Activated CD4-positive, alpha-beta memory T cell treated with anti-CD3 and anti-CD28 coated beads, Interleukin-2, amount 10 ng/mL, durations not matched to agents 7 days and 5 days (primary cell): ENCODE measurements at places on chromosomes 12 and 14. TPM values are rescaled to one million over a fixed set of nuclear protein-coding genes. Genes with fewer than 3 reads are reported as not detected.

Gene CLEC4D
- not detected for total RNA-seq

Gene NUP37
- 65.9 TPM for total RNA-seq

- no peak for DNase-seq
These were observed 357.6 kb downstream of the PDZRN4 start for GRCh38 chr12:41545761-41546160.

DNA sequence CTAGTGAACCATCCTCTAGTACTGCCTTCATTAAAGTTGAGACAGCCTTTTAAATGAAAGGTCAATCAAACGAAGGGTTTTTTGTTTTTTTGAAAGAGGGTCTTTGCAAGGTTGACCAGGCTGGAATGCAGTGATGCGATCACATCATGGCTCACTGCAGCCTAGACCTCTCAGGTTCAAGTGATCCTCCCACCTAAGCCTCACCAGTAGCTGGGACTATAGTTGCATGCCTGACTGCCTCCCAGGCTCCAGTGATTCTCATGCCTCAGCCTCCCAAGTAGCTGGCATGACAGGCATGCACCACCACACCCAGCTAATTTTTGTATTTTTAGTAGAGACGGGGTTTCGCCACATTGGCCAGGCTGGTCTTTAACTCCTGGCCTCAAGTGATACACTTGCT, 114.6 kb upstream of the SINHCAF start:
- no peak for DNase-seq

GRCh38 chr12:18074001-18074400, 16.0 kb downstream of the RERGL start:
- no peak for DNase-seq

DNA sequence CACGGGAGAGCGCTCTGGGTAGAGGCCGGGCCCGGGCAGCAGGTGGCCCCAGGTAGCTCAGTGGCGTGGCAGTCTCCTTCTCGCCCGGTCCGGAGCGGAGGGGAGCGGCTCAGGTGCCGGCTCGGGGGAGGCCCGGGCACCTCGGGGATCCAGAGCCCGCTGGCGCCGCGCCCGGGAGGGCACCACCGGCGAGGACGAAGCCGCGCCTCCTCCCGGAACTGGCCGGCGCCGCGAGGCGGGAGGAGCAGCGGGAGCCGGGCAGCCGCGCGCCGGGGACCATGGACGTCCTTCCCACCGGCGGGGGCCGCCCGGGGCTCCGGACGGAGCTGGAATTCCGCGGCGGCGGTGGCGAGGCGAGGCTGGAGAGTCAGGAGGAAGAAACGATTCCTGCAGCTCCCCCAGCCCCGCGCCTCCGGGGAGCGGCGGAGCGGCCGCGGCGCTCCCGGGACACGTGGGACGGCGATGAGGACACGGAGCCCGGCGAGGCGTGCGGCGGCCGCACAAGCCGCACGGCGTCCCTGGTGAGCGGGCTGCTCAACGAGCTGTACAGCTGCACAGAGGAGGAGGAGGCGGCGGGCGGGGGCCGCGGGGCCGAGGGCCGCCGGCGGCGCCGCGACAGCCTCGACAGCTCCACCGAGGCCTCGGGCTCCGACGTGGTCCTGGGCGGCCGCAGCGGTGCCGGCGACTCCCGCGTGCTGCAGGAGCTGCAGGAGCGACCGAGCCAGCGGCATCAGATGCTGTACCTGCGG, 21.5 kb upstream of the GNS start:
- no peak for DNase-seq

DNA sequence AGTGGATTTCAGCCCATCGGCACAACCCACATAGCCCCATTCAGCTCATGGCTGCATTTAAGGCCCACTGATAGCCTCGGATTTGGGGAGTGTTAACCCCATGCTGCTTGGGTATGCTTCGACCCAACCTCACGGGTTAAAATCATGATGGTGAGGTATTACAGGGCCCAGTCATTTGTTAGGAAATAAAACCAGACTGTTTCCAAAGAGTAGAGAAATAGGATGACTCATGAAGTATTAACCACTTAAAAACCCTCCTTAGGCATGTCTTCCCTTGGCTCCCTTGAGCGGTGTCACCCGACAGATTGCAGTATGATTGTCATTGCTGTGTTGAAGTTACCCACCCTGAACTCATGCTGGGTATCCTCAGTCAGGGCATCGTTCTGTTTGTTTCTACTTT, 289.1 kb downstream of the CACNA1C start:
- DNase-seq: no peak

GRCh38 chr14:61176686-61177085, 104.5 kb downstream of the TMEM30B start:
- no peak for DNase-seq

- DNase-seq: no peak
These were observed 1334.4 kb upstream of the FLRT2 start for GRCh38 chr14:84195514-84195913.

GRCh38 chr12:2335513-2335912, 282.7 kb downstream of the CACNA1C start:
- DNase-seq: no peak

DNA sequence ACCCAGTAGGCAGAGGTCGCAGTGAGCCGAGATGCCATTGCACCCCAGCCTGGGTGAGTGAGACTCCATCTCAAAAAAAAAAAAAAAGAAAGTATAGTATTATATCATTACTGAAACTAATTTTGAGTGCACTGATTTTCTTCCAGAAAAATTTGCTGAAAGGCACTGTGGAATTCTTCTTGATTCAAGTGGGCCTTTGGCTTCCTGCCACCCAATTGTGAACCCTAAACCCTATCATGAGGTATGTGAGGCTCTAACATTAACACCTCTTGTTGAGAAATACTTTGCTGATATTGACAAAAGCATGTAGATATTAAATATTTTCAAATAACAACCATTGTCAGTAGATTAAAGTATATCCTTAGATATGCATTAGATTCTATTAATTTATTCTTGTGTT, 211.2 kb downstream of the LRRK2 start:
- DNase-seq: no peak

GRCh38 chr14:55973285-55973800, 144.9 kb upstream of the PELI2 start:
- no peak for DNase-seq

GRCh38 chr12:857611-858010, 91.9 kb downstream of the RAD52 start:
- no peak for DNase-seq
